ENCODE measurements at places on chromosomes 4 and X. TPM values are rescaled to one million over a fixed set of nuclear protein-coding genes. Genes with fewer than 3 reads are reported as not detected.

Gene NAT8L
- total RNA-seq: 82.9 TPM

Gene PPP2R2C
- total RNA-seq: 13.1 TPM

- no peak for DNase-seq
Observed at GRCh38 chr4:147923381-147923780, 191.5 kb downstream of the ARHGAP10 start.

DNA sequence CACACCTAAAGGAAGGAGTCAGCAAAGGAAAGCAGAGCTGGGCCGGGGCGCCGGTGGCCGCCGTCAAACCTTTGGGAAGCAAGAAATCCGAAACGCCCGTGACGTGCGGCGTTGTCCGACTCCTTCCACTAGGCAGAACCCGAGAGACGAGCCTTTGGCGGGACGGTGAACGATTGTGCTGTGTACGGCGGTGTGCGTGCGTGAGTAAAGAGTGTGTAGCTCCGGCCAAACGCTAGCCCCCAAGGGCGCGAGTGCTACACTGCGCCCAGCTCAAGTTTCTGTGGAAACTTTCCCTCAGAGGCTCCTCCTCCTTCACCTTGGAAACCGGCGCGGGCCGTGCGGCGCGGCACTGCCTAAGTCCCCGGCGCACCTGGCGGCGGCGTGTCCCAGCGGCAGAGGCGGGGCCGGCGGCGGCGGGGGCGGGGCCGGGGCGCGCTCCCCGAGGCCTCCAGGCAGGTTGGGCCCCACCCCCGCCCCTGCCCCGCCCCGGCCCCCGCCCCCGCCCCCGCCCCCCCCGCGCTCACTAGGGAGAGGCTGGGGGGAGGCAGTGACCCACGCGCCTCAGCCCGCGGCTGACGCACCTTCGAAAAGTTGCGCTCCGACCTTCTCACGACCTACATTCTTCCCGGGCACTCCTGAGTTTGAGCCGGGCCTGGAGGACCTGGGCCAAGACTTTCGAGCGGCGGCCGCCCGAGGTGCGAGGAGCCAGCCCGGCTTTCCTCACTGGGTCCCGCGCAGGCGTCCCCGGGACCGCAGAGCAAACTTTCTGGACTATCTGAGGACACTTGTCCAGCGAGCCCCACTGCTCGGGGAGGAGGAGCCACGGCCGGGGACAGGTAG is at the start of gene FHIP1A:
Gene FHIP1A, plus strand, starts transcription at position 547 of the 840 bp plus-strand sequence. CDS start 157,084 bp downstream, outside the sequence.
- DNase-seq: peak; percentile 87

Gene SPANXA2
- total RNA-seq: 8.3 TPM

- DNase-seq: no peak
Observed at GRCh38 chr4:162461952-162462351, 298.2 kb upstream of the FSTL5 start.

Gene BANK1
- 10.4 TPM for total RNA-seq

- DNase-seq: no peak
Observed at GRCh38 chr4:119666653-119667091, 38.1 kb upstream of the PDE5A start.

Gene GPRASP2
- 8.4 TPM for total RNA-seq

GRCh38 chr4:185011408-185011807 is 6.9 kb upstream of the HELT start:
- no peak for DNase-seq

Measured in testis (tissue), 5 donors.